NK-92 treated with Interleukin-12 subunit alpha and Interleukin-12 subunit beta, amount 100 ng/mL, for 24 hours (cell line): ENCODE measurements at places on chromosomes 3 and 15.

DNA sequence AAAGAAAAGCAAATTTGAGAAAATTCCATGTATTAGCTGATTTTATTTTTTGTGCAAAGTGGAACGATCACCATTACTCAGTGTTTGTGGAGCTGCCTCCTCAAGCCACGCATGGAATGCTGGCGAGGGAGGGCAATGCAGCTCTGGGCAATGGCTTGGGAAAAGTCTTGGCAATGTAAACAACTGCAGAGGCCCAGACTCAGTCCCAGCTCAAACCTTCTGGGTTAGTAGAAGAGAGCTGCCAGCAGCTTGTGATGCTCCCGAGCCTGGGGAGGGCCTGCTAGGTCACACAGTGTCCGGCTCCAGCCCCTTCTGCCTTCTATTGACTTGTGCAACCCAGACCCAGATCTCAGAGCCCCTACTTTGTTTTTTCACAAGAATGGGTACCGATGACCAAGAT lies 4.3 kb downstream of the EPHB1 start:
- no peak for DNase-seq

- no peak for DNase-seq
Measured at GRCh38 chr3:23455084-23455483, 252.0 kb downstream of the UBE2E2 start.

DNA sequence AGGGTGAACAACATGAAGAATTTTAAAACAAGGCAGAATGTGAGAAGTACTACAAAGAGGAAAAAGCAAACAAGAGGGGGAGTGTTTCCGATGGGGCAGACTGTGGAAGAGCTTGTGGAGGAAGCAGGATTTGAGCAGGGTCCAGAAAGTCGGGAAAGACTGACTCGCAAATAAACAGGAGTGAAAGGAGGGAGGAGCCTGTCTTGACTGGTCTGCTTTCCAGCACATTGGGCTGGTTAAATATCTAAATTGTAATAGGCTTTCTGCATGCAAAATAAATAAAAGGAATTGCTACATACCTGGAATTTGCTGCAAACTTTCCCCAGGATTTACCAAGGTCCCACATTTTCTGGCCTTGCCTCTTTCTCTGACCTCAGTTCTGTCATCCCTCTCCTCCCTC lies 132.1 kb downstream of the RORA start:
- DNase-seq: no peak

- no peak for DNase-seq
Measured at GRCh38 chr3:155743606-155744005, 1.3 kb downstream of the PLCH1 start.

GRCh38 chr15:27336676-27337075 lies 365.7 kb downstream of the GABRG3 start:
- no peak for DNase-seq

DNA sequence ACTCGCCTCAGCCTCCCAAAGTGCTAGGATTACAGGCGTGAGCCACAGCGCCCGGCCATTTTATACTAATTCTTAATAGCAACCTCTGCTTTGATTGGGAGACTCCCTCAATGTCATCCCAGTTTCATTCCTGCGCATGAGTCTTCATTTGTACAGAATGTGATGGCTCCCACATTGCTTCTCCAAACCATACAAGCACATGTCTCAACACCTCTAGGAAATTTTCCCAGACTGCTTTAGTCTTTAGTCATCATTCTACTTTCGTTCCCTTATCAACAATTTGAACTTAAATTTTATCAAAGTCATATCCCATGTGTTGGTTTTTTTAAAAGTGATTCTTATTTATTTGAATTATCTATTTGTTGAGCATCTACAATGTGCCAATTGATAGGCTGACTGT lies 58.1 kb downstream of the SNX4 start:
- no peak for DNase-seq

DNA sequence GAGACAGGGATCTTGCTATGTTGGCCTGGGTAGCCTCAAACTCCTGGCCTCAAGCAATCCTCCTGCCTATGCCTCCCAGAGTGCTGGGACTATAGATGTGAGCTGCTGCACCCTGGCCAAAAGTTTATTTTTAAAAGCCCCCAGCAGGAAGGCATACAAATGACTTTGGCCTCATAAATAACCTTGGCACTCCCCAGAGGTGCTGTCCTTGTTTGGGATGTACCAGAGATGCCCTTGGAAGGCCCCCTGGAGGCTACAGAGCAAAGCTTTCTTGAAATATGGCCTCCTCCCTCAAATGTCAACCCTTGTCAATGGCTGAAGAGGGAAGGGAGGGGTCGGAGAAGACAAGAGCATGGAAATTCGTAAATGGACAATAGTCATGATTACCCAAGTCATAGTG lies 14.0 kb upstream of the RTP3 start:
- no peak for DNase-seq

- DNase-seq: no peak
Measured at GRCh38 chr3:188931036-188931435, 240.7 kb upstream of the TPRG1 start.

GRCh38 chr3:180633722-180634121 lies 31.8 kb downstream of the TTC14 start:
- no peak for DNase-seq

- no peak for DNase-seq
Measured at GRCh38 chr3:127351775-127352350, 64.0 kb upstream of the PRR20G start.

GRCh38 chr3:175457301-175457700 lies 598.2 kb downstream of the NAALADL2 start:
- no peak for DNase-seq

DNA sequence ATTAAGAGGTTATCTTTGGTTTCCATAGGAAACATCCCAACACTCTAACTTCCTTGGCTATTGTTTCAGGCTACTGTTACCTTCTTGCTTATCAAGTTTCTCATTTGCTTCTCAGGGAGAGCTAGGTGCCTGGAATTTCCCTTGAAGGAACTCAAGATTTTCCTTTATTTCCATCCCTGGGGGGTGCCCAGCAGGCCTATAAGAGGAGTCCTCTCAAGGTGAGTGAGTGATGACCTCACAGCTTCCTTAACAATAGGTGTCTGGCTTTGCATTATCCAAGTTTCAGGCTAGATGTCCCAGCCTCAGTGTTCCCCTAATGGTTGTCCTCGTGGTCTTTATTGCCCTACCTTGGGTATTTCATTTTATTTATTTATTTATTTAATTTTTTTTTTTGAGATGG lies 12.1 kb upstream of the CTSH start:
- no peak for DNase-seq

DNA sequence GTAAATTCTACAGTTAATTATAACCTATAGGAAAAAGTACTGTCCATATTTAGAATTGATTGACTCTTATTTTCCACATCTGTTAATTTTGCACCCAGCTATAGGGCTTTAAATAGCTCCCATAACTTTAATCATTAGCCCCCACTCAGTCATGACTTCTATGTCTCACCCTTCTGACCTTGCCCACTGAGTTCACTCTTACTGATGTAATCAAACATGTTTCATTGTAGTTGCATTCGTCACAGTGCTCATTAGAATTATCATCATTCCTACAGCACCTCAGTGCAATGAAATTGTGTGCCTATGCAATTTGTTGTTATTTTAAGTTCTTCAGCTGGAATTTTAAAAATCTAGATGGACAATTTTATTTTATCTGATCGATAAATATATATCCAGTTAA lies 151.4 kb downstream of the TIGIT start:
- DNase-seq: no peak

GRCh38 chr3:149969110-149969939 lies 1.4 kb downstream of the PFN2 start:
- DNase-seq: no peak

DNA sequence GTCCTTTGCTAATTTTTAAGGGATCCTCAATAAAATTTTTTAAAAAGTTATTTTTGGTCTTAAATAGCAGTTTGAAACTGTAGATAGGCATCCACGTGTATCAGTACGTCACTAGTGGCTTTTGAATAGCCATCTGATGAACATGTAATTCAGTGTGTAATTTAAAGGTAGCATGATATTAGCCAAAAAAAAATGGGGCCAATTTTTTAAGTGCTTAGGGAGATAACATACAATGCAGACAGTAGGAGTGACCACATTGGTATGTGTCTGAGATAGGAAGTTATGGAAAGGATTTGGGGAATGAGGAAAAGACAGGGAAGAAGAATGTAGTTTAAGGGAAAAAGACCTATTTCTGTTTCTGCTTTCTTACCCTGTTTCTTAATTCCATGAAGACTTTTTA lies 2.5 kb downstream of the AP4E1 start:
- no peak for DNase-seq

- peak; percentile 12 for DNase-seq
Measured at GRCh38 chr3:151171145-151171757, 31.8 kb downstream of the GPR171 start.

DNA sequence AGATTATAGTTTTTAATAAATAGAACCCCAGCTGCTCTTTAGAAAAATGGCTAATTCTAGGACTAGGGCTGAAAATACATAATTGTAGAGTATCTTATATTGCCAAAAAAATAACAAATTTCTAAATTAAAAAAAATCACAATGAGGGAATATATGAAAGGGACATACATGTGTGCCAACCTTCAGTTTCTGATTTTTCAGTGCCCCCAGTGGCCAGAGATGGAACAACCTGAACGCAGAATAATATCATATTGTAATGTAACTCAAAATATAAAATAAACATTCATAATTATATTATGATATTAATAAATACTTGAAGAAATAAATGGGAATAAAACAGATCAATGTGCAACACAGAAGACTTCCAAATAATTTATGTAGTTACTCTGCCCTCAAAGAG lies 460.5 kb downstream of the ZNF385D start:
- no peak for DNase-seq

- DNase-seq: no peak
Measured at GRCh38 chr3:39099738-39100499, 7.5 kb downstream of the GORASP1 start.
